ENCODE measurements at places on chromosomes 6 and 20. TPM values are rescaled to one million over a fixed set of nuclear protein-coding genes. Genes with fewer than 3 reads are reported as not detected.

Gene ABCC10
- polyA plus RNA-seq, result 8.2 TPM

Gene ITPR3
- polyA plus RNA-seq, result 13.8 TPM

Gene SIRPA
- 7.9 TPM for polyA plus RNA-seq

Gene GJA10
- polyA plus RNA-seq, result not detected

Gene ZNF165
- polyA plus RNA-seq, result 2.3 TPM

Gene NOL4L
- polyA plus RNA-seq, result 7.6 TPM

Gene TRIM15
- polyA plus RNA-seq, result not detected

Gene SNAP91
- polyA plus RNA-seq, result 0.03 TPM

Gene CDC25B
- polyA plus RNA-seq, result 6.6 TPM

Gene TULP1
- polyA plus RNA-seq, result not detected

Gene HAO1
- polyA plus RNA-seq, result not detected

Gene HLA-DPB1
- polyA plus RNA-seq, result 49.8 TPM

Gene BPIFB4
- 0.12 TPM for polyA plus RNA-seq

Gene OR2H2
- polyA plus RNA-seq, result not detected

Data from adipose tissue (tissue), 3 donors.